GM12864 (cell line): ENCODE measurements at places on chromosomes 1 and 21.

- no peak for DNase-seq
These were observed 285.1 kb downstream of the CACNA1E start for GRCh38 chr1:181768211-181768929.

GRCh38 chr1:18557621-18558465, 72.8 kb upstream of the PAX7 start:
- DNase-seq: no peak

GRCh38 chr1:10799726-10800125, 3.3 kb upstream of the CASZ1 start:
- no peak for DNase-seq

- no peak for DNase-seq
These were observed 76.0 kb upstream of the PTGFRN start for GRCh38 chr1:116833718-116834117.

GRCh38 chr1:18957136-18957521, 653 bp upstream of the IFFO2 start:
- no peak for DNase-seq

DNA sequence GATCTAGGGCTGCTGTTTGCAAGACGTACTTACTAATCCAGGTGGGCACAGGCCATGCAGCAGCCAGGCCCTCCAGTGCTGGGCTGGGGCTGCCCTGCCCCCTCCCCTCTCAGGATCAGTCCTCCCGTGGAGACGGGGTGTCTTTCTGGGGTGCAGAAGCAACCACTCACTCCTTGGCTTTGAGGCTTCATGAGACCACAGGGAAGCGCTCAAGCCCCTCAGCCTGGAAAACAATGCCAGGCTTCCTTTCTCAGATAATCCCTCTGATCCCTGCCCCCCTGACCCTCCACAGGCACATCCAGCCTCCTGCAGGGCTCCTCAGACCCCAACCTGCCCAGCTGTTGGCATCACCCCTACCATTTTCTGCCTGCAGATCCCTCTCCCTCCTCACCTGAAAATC, 13.9 kb upstream of the C2CD2 start:
- no peak for DNase-seq

- no peak for DNase-seq
These were observed 28.7 kb downstream of the SYNJ1 start for GRCh38 chr21:32698971-32699693.

DNA sequence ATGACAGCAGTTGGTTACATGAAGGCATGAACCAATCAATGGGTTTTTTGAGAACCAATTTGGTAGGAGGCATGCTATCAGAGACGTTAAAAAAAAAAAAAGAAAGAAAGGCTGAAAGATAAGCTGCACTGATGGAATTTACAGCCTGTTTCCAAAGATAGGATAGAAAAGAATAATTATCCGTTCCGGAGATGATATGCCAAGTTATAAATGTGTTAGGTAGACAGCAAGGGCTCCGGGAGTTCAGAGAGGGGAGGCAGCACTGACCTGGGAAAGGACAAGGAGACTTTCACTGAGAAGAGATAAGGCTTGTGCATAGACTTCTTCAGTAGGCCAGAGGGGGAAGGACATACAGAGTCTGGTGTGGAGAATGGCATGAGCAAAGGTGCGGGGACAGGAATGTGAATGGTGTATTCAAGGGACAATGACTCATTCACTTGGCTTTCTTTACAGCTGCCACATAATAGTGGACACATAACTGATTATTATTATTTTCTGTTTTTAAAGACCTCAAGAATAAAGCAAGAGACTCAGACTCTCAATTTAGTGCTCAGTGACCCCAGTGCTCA, 24.8 kb upstream of the ACBD6 start:
- DNase-seq: no peak

- no peak for DNase-seq
These were observed 7.0 kb downstream of the DIP2A start for GRCh38 chr21:46465651-46466050.

DNA sequence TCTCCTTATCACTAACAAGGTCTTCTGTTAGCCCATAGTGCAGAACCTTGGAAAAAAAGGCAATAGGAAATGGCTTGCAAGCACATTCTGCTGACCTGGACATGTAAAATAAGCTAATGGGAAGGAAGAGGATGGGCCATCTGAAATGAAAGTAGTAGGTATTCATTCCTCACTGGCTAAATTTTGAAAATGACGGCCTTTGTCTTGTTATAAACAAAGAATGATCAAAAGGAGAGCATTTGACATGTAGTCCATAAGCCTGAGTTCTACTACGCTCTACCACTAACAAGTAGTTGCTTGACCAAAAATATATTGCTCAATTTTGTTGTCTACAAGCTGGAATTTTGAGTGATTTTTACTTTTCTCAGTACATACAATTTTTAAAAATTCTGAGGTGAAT, 75.6 kb downstream of the TBX15 start:
- no peak for DNase-seq

GRCh38 chr1:156075162-156075561, 7.1 kb downstream of the MEX3A start:
- no peak for DNase-seq

GRCh38 chr1:29256979-29257804, 20.9 kb downstream of the PTPRU start:
- DNase-seq: no peak

- no peak for DNase-seq
These were observed 193.4 kb downstream of the OMA1 start for GRCh38 chr1:58353168-58353567.

GRCh38 chr1:5597991-5598823, 394.0 kb downstream of the NPHP4 start:
- DNase-seq: no peak

DNA sequence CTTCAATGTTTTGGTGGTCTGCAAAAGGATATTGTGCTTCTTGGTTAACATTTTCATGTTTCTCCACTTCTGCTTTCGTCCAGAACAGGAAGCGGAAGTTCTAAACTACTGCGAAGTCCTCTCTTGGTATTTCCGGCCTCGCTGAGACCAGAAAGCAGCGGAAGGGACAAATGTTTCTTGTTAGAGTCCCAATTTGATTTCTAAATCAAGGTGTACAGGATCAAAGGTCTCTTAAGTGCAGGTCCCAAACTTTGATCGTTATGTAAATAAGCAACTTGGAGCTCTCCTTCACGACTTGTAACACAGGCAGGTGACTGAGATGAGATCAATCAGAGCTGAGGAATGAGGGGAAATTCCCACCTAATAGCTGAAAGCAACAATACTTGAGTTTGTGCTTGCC, 40.1 kb upstream of the HMCN1 start:
- DNase-seq: peak; percentile 69

DNA sequence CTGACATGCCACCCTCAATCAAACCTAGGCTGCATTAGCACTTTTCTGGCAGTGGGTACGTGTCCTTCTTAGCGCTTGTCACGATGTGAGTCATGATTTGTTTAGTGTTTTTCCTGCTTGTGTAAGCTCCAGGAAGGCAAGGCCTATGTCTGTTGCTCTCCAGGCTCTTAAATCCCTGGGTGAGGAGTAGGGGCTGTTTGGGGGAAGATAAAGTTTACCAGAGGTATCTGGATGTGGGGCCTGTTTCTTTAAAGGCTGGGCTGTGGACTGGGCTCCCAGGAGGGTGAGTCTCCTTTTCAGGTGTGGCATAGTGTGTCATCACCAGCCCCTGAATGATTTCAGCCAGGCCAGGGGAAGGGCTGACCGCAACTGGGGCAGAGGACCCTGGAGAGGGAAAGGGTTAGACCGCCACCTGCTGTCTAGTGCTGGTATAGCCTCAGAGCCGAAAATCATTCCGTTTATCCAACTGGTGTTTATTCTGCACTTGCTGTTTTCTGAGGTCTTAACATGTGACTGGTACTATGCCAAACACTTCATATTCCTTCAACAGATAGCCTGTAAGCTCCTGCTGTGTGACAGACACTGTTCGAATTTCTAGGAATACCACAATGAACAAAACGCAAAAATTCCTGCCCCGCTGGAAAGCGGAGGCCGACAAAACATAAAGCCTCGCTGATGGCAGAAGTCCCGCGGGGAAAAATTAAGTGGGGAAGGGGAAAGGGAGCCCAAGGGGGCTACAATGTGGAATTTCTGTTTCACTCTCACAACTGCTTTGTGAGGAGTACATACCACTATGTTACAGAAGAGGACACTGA, 9.7 kb downstream of the SERINC2 start:
- peak; percentile 38 for DNase-seq
